Stimulated activated CD4-positive, alpha-beta T cell treated with anti-CD3 and anti-CD28 coated beads, Interleukin-1b, Interleukin-23, amount 100 ng/mL, for 1 hour (primary cell): ENCODE measurements at places on chromosomes 11 and 22.

GRCh38 chr22:43277091-43277490 is 66.1 kb downstream of the SCUBE1 start:
- DNase-seq = no peak

DNA sequence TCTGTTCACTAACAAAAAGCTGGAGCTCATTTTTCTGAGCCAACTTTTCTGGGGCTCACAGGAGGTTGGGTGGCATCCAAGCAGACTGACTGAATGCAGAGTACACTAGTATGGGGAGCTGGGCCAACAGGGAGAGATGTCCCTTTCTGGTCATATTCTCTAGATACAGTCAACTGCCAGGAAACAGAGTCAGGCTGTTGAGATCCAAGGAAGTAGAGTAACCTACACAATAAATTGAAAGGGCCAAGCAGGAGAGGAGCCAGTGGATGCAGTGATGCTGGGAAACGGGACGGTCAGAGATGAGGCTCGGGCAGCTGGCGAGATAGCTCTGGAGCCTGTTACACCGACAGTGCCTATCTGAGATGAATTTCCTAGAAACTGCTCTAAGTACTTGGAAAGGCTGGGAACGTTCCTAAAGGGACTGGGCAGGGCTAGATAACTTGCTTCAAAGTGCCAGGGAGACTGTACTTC is 71.1 kb downstream of the LARGE2 start:
- DNase-seq = no peak

GRCh38 chr22:40661671-40662070 is 17.6 kb upstream of the MCHR1 start:
- DNase-seq = no peak

DNA sequence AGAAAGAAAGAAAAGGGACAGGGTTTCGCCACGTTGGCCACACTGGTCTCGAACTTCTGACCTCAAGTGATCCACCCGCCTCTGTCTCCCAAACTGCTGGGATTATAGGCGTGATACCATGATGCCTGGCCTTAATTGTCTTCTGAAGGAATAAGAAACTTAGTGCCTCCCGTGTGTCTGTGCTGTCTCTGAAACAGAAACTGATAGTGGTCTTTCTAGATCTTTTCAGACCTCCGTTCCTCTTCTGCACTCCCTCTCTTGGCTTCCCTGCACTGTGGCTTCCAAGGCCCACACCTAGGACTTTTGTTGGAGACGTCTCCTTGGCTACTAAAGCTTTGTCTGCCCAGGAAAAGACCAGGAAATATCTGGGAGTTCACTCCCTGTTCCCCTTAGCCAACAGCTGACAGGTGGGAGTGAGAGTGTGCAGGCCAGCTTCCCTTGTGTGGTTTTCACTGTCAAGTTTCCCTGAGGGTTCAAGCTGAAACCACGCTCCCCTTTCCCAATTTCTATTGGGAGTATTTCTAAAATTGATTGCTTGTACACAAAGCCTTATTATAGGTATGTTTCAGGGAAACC is 10.1 kb upstream of the HTR3B start:
- no peak for DNase-seq

GRCh38 chr11:35029979-35030682 is 108.8 kb upstream of the CD44 start:
- DNase-seq = no peak

DNA sequence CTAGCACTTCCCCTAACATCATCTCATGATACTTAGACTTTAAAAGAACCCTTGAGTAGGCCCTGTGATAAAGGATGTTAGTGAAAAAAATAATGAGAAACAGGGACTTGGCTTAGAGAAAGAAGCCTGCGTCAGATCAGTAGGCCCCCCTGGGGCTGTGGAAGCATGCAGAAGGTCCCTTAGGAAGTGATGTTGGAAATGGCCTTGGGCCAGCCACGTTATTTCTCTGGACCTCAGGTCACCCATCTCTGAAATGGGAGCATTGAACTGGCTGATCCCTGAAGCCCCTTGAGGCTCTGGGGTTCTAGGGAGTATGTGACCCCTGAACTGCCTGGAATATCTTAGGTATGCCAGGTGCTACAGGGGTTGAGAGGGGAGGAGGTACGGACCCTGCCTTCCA is 40.2 kb downstream of the MCM5 start:
- no peak for DNase-seq

- DNase-seq = no peak
Measured at GRCh38 chr11:1387521-1387920, 2.2 kb upstream of the BRSK2 start.

- DNase-seq = no peak
Measured at GRCh38 chr22:41407433-41407832, 25.7 kb downstream of the TEF start.

GRCh38 chr11:30405385-30405784 is 82.5 kb downstream of the ARL14EP start:
- no peak for DNase-seq

- DNase-seq = no peak
Measured at GRCh38 chr11:107018219-107018901, at the start of gene GUCY1A2. Gene GUCY1A2 (minus strand): TSS chr11:107018476. CDS start chr11:107018055, 421 bp downstream.

GRCh38 chr11:133966921-133967598 is 10.3 kb upstream of the IGSF9B start:
- DNase-seq = peak; percentile 53

GRCh38 chr11:64000026-64000739 is 13.9 kb downstream of the OTUB1 start:
- DNase-seq = peak; percentile 48

DNA sequence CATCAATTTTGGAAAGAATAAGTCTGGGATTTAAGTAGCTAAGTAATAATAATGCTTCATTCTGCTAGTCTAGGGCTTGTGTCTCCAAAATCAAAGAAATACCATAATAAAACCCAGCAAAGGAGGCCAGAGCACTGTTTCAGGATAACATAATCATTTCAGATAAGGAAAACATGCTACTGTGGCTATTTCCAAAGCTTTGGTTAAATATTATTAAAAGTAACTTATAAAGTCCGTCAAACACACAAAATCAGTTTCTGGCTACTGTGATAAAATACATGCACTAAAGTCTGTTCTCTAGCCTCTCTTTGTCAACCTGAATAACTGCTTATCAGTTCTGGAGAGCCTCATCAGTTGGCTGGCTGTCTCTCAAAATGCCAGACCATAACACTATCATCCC is 1.5 kb upstream of the OR6T1 start:
- no peak for DNase-seq

- no peak for DNase-seq
Measured at GRCh38 chr11:65576867-65577755, 1.3 kb downstream of the EHBP1L1 start.

- no peak for DNase-seq
Measured at GRCh38 chr11:20364341-20364792, 853 bp downstream of the HTATIP2 start.

DNA sequence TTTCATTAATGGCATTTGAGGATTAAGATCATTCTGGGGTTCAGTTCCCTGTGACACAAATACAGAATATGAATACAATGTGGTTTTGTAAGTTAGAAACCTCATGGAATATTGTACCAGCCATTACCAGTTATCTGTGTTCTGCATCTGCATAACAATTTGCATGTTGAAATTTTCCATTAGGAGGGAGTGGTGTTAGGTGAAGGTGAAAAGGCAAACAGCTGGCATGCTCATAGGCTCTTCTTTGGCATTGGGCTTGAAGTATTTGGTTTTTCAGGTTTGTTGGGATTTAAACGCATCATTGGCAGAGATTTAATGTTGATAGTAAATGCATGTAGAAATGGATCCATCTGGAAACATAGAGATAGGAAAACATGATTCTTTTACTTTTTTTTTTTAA is 18.6 kb downstream of the RTN3 start:
- DNase-seq = no peak

DNA sequence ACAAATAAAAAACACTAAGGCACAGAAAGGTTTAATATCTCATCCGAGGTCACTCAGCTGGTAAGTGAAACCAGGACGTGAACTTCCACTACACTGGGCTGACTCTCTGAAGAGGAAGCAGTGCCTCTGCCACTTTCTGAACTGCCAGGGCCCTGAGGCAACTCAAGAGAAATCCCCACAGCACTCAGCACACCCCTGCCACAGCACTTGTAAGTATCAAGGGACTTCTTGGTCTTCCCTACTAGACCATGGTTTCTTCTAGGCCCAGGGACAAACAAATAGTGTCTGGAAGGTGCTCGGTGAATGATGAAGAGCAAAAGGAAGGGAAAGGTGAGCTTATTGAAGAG is 49.7 kb downstream of the RPL27A start:
- DNase-seq = no peak

GRCh38 chr11:46386674-46387073 is 4.9 kb downstream of the CHRM4 start:
- no peak for DNase-seq

DNA sequence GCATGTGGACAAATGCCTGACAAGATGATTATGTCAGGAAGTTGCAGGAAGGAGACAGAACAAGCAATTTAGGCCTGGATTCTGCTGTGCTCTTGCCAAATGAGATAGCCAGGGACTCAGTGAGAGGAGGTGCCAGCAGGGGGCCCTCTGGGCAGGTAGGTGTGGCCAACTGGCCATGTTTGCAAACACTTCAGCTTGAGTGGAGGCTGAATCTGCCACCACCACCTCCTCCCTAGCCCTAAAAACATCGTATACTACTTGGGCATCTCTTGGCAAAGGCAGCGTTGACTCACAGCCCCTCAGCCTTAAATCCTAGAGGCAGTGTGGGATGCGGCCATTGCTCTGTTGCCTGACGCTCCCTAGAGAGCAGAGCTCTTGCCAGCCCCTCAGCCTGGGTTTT is 95.1 kb upstream of the PLET1 start:
- DNase-seq = no peak

GRCh38 chr11:28269586-28269985 is 161.4 kb downstream of the METTL15 start:
- DNase-seq = no peak

DNA sequence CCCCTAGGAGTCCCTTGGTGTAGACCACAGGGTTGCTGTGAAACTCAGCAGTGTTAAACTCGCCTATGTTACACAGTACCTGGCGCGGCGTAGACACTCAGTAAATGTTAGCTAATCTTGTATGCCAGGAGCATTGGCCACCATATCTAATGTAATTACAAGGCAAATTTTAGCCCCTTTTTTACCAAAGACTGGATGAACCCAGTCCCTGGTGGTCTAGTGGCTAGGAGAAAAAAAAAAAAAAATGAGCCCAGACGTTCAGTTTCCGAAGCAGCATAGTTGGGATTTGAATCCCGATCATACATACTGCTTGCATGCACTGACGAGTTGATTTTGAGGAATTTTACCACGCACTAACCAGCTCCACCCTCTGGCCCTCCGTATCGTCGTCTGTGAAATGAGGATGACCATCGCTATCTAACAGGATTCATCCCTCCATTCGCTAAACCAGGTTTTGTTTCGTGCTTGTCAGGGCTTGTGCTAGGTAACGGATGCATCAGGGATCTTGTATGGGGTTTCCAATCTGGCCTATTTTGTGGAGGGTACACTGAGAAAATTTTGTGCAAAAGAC is 688 bp downstream of the PTS start:
- no peak for DNase-seq

DNA sequence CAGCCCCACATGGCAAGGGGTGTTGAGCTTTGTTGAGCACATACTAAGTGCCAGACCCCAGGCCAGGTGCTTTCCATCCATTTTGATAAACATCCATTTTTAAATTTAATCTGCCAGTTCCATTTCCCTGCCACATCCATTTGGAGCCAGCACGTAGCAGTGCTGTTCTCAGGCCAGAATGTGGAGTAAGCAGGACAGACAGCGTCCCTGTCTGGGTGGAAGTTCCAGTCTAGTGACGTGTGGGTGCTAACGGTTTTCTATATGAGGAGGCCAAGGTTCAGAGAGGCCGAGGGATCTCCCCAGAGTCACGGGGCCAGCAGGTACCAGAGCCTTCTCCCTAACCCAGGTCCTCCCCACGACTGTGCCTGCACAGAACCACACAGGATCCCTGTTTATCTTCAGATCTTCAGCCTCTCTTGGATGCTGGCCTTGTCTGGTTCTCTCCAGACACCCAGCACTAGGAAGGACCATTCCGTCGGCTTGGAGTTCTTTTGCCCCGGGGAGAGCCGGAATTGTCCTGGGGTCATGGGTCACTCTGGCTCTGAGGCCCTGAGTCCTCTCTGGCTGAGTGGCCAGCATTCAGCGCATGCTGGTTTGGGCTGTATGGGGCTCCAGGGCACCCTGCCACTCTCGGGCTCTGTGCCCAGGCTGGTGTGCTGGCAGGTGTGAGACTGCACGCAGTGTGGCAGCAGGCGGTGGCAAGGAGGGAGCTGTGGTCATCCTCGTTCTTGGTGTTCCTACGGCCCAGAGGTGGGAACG is 63.6 kb upstream of the PPARA start:
- no peak for DNase-seq

DNA sequence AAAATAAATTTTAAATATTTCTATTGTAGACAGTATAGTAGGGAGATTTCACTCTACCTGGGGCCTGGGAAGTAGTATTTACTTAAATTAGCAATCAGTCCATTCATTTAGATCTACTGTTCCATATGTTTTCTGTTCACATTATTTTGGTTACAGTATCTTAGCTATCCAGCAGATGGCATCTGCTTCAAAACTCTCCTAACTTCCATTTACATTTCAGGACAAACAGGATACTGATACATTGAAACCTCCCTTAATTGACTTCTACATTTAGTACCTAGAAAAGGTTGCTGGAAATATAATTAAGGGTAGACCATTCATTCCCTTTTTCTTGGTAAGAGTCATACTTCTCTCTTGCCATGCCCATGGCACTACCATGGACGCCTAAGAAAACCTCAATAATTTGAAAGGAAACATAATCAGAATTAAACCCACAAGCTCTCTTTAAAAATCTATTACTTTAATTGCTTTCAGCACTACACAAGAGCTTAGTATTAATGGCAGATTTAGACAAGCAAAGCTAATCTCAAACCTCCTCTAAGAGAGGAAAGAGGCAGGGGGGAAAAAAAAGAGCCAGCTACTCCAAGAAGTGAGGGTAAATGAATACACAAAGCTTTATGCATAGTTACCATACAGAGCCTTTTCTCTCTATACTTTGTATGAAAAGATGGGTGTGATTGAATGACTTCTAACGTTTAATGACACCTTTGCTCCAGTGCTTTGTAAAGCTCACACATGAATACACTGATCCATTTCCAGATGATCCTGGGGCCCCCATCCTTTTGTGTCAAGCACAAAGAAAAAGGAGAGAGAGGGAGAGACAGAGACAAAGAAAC is 131.2 kb upstream of the MTMR2 start:
- DNase-seq = no peak

- DNase-seq = no peak
Measured at GRCh38 chr11:112178428-112178827, 3.1 kb downstream of the BCO2 start.

GRCh38 chr22:29539105-29539504 is 14.5 kb downstream of the THOC5 start:
- DNase-seq = no peak

- no peak for DNase-seq
Measured at GRCh38 chr11:2706321-2706720, 6.5 kb upstream of the KCNQ1OT1 start.

DNA sequence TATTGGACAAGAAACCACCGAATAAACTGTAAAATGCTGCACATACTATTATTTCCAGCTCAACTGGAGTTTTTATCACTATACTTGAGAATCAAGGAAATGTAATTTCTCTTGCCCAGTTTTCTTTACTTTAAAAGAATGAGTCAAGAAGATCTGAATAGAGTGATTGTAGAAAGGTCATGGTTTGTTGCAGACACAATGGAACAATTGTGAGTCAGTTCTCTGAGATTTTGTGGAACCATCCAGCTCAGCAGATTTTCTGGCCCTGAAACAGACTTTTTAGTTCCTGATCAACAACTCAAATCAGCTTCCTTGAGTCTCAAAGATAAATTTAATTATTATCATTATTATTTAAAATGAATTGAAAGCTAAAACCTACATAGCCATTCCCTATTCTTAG is 1.3 kb downstream of the TCN1 start:
- no peak for DNase-seq

- DNase-seq = no peak
Measured at GRCh38 chr11:31262761-31263160, 106.8 kb downstream of the DCDC1 start.

- no peak for DNase-seq
Measured at GRCh38 chr11:110086892-110087309, 6.3 kb upstream of the ZC3H12C start.
